Activated CD8-positive, alpha-beta T cell treated with anti-CD3 and anti-CD28 coated beads for 36 hours (primary cell): ENCODE measurements at places on chromosomes 7 and 10. TPM values are rescaled to one million over a fixed set of nuclear protein-coding genes. Genes with fewer than 3 reads are reported as not detected.

STX1A gene
- total RNA-seq: 11.5 TPM

SORCS1 gene
- not detected for total RNA-seq

ASAH2 gene
- 1.8 TPM for total RNA-seq

NXPH1 gene
- not detected for total RNA-seq

C10orf143 gene
- 4.4 TPM for total RNA-seq

METTL2B gene
- 38.9 TPM for total RNA-seq

PDZD7 gene
- 0.65 TPM for total RNA-seq

SFTPA1 gene
- total RNA-seq: not detected

SCIN gene
- not detected for total RNA-seq

TAS2R41 gene
- total RNA-seq: not detected

CYCS gene
- 266 TPM for total RNA-seq

ATOH7 gene
- total RNA-seq: not detected

POP7 gene
- 48.1 TPM for total RNA-seq

INPP5F gene
- 10.7 TPM for total RNA-seq

FBXL15 gene
- 14.1 TPM for total RNA-seq

CD36 gene
- not detected for total RNA-seq

SUGCT gene
- total RNA-seq: 1.6 TPM

TRPV5 gene
- not detected for total RNA-seq

SUN1 gene
- total RNA-seq: 71.6 TPM

PRKG1 gene
- not detected for total RNA-seq

ENTPD7 gene
- 2.2 TPM for total RNA-seq

NEUROG3 gene
- 2.3 TPM for total RNA-seq

RRP12 gene
- 51.0 TPM for total RNA-seq

GLI3 gene
- not detected for total RNA-seq

ZNF800 gene
- 31.1 TPM for total RNA-seq

CYP26C1 gene
- total RNA-seq: not detected
